ENCODE measurements at places on chromosomes 5 and 9.

DNA sequence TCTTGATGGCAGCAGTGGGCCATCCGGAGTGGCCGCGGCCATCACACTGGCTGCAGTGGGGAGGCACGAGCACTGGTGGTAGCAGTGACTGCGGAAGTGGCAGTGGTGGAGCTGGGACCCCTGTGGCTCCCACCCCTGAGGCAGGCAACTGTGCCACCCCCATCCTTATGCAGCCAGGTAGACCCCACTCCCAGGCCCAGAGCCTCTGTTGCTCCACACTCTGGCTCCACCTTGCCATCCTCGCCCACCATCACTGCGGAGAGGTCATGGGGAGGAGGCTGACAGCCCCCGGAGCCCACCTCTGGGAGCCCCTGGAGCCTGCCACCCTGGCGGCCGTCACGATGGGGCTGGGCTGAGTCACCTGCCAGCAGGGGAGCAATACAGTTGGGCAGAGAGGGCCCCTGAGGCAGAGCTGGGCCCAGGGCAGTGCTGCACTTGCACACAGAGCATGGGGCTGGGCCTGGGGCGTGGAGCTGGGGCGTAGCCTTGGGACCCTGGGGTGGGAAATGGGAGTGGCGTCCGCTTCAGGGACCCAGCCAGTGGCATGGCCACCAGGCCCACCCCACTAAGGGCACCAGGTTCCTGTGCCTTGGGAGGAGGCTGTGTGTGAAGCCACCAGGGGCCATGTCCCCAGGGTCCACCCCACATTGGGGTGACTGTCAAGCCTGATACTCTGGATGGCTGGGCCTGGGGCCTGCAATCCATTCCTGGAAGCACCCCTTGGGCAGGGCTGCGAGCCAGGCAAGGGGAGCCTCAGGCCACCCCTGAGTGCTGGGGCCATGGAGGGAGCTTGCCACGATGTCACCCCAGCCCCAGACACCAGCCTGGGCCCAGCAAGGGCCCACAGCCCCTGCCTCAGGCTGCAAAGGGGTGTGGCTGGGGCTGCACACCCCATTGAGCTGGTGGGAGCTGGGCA is 7.7 kb downstream of the AMBP start:
- DNase-seq, result no peak

DNA sequence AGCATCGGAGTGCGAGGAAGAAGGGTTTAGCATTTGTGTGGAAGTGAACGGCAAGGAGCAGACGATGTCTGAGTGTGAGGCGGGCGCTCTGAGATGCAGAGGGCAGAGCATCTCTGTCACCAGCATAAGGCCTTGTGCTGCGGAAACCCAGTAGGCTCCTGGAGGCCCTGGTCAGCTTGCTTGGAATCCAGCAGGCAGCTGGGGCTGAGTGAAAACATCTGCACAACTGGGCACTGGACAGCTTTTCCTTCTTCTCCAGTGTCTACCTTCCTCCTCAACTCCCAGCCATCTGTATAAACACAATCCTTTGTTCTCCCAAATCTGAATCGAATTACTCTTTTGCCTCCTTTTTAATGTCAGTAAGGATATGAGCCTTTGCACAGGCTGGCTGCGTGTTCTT is 72.1 kb downstream of the C7 start:
- DNase-seq, result no peak

GRCh38 chr9:98552331-98552730 is 156.4 kb downstream of the GABBR2 start:
- DNase-seq, result no peak

DNA sequence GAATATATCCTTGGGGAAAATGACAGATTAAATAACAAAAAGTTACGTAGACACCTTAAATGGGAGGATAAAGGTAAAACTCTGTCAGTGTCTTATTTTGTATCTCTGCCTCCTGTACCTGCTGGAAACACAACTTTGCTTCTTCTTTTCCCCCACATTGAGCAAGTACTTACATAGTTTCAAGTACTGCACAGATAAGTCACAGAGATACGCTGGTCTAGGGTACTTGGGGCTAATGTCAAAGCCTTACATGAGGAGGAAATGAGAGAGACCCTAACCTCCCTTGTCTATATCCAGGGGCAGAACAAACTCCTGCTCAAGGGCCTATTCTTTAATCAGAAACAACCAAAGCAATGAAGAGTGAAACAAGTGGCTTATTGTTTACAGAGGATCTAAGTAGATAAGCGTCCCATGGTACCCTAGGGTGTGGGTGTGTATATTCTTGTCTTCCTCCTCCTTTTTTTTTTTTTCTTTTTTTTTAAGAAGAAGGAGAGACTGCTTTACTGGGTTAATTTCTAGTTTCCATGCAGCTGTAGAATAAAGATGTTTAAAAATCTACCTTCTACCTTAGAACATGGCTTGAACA is 43.1 kb downstream of the ELL2 start:
- DNase-seq, result no peak

- no peak for DNase-seq
These were observed 13.2 kb upstream of the ERMP1 start for GRCh38 chr9:5846096-5846495.

DNA sequence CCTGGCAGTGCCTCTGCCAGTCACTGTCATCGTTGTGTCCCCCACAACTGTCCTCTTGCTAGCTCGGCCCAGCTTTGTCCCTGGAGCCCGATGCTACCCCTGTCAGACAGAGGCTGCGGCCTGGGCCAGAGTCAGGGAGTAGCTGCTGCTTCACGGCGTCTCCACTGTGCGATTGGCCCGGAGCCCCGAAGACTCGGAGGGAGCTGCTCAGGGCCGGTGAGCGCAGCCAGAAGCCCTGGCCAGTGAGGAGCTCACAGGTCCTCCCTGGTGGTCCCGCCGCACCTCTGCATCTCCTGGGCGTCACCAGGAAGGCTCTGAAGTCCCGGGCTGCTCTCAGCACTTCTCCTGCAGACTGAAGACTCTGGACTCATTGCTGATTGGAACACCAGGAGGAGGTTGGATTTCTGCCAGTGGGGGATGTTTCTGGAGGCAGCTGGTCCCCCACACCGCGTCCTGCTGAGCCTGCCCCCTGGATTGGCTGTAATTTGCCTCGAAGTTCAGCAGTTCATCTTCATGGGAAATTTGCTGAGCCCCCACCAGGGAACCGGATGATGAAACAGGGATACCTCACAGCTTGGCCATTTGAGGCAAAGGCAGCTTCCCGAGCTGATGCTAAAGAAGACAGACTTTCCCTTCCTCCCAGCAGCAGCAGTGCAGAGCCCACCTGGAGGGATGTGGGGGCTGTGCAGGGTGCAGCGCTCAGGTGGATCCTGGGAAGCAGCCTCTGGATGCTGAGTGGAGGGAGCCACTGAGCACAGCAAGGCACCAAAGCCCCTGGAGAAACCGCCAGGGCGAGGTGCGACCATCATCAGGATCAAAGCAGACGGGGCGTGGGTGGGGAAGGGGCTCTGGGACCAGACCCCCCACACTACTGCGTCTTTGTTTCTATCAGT is 45.6 kb downstream of the USP20 start:
- DNase-seq, result no peak

- DNase-seq, result no peak
These were observed 212.4 kb upstream of the DMAC1 start for GRCh38 chr9:8011974-8012373.

- no peak for DNase-seq
These were observed 33.9 kb upstream of the NKX2-5 start for GRCh38 chr5:173268750-173269432.

DNA sequence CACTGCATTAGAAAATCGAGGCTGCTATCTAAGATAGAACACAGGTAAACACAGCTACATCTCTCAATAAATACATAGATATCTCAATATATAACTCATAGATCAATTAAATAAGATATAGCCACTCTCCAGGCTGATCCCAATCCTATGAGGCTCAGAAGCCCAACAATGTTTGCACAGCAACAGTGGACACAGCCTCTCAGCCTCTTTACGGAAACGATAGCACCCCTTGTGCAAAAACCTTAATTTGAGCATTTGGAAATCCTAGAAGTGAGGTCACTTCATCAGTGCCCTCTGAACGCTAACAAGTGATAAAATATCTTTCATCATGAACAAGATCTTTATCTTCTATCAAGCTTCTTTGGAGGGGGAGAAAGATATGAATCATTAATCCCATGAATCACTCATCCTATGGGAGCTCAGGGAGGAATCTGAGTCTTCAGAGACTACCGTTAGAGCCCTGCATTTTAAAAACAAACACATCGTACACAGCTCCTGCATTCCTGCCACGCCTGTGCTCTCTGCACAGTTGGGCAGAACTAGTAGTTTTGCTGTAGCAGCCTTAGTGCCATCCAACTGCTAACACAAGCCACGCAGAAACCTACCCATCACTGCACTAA is 71.4 kb downstream of the MED27 start:
- DNase-seq, result peak; percentile 44

DNA sequence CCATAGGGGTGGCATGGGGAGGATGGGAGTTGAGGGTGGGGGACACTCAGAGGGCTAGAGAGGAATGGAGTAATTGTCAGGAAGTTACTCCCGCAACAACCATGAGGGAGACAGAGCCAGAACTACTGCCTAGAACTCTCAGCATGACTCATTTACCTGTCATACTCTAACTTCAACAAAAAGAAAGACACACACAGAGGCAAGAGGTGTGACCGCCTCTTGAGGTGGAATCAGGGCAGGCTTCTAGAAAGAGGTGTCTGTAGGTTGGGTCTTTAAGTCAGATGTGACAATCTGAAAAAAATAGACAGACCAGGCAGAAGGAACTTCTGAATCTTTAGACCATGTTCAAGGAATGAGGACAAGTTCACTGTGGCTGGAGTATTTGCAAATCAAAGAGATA is 73.4 kb downstream of the GABBR2 start:
- DNase-seq, result peak; percentile 41

DNA sequence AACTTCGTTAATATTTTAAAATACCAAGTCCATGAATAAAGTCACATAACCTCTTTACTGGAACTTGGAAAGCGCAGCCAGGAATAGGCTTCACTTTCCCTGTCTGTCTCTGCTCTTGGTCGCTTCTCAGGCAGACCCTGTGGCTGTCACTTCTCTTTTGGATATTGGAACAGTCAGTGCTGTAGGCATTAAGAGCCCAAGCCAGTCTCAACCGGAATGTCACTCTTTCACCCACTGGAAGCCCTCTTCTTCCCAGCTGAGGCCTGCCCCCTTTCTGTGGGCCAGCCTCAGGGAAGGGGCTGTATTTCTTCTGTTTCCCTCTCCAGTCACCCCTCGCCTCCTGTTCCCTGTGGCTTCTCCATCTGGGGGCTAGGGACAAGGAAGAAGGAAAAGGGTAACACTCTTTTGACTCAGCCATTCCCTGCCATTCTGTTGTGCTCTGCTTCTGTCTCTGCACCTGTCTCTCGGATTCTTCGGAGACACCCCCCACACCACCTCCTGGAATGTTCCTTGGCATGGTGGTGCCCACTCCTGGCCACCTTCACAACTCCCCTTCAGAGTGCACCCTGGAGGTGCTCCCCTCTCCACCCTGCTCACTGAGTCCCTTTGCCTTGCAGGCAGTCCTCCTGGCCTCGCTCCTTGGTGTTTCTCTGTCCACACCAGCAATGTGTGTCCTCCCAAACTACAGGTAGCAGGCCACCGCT is 103.4 kb downstream of the TRIO start:
- no peak for DNase-seq

- no peak for DNase-seq
These were observed 89.5 kb upstream of the LHFPL2 start for GRCh38 chr5:78738104-78738503.

- DNase-seq, result peak; percentile 47
These were observed at the start of gene MEF2C for GRCh38 chr5:88883059-88883835. MEF2C (minus strand) TSS chr5:88883184; CDS start chr5:88823788, 59,396 bp downstream.

- no peak for DNase-seq
These were observed 100.2 kb upstream of the TBCA start for GRCh38 chr5:77876316-77876715.

DNA sequence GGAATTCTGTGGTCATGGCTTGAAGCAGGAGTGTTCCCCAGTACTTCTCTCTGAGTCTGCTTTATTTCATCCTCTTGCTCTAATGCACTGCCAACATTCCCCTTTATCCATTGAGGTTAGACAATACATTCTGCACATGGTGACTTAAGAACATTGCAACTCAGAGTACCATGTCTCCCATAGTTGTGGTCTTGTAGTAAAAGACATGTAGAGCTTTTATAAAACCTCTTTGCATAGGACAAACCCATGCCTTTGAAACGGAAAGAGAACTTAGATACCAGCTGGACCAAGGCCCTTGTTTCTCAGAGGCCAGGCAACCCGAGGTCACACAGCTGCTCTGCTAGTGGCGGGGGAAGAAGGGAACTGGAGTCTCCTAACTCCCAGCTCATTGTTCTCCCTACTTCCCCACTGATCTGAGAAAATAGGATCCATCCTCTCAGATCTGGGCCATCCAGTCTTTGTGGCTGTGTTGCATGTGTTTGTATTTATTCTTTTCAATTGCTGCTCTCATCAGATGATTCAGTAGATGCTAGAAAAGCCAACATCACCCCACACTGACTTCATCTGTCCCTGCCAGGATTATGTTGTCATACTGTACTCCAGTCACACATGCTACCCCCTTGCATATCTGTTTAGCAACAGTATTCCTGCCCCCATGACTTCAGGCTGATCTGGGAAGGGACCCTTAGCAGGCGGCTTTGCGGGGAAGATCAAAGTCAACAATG is 236.9 kb downstream of the SAXO1 start:
- DNase-seq, result no peak

GRCh38 chr9:79613145-79613544 is 41.4 kb downstream of the TLE4 start:
- no peak for DNase-seq
